ENCODE measurements at places on chromosomes 5 and 9.

DNA sequence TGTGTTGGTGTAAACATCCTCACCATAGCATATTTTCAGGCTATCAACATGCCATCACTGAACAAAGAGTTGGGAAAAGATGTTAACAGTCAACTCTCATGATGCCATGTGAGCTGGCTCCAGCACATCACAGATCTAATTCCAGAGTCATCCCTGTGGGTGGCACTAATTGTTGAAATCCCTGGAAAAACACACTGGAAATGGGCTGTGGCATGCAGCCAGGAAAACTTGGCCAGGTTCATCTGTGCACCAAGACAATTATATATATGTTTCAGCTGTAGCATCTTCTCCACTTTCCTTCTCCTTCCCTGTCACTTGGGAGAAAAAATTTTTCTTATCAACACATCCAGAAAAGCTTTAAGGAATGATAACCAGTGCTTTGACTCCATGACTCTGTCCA lies 313.7 kb downstream of the TRIM32 start:
- DNase-seq: no peak

GRCh38 chr9:130200038-130200849 lies 28.0 kb downstream of the NCS1 start:
- no peak for DNase-seq

DNA sequence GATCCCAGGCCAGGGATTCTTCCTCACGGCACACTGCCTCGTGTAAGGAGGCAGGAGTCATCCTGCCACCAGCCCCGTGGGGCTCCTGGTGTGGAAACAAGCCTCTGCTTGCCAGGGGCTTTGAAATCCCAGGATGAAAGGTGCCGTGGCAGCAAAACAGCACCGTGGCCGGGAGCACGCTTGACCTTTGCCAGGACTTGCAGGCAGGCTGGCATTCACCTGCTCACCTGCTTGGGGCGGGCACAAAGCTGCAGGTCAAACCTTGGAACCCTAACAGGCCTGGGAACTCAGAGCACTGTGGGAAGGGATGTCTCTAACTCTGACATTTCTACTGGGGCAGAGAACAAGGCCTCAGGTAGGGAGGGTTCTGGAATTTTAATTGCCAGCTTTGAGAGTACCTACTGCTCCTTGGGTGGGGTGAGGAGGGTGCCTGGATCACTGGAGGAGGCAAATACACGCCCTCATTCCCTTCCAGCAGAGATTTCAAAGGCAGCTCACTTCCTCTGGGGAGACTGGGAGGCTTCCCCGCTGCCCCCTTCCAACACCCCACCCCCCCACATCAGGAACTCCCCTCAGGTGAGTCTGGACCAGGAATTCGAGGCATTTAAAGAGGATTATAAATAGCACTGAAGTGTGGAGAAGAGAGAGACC lies 45.6 kb upstream of the STXBP1 start:
- no peak for DNase-seq

- no peak for DNase-seq
Measured at GRCh38 chr9:127090341-127090985, 32.0 kb downstream of the ANGPTL2 start.

- DNase-seq: no peak
Measured at GRCh38 chr5:138448481-138449398, 9.9 kb downstream of the REEP2 start.

DNA sequence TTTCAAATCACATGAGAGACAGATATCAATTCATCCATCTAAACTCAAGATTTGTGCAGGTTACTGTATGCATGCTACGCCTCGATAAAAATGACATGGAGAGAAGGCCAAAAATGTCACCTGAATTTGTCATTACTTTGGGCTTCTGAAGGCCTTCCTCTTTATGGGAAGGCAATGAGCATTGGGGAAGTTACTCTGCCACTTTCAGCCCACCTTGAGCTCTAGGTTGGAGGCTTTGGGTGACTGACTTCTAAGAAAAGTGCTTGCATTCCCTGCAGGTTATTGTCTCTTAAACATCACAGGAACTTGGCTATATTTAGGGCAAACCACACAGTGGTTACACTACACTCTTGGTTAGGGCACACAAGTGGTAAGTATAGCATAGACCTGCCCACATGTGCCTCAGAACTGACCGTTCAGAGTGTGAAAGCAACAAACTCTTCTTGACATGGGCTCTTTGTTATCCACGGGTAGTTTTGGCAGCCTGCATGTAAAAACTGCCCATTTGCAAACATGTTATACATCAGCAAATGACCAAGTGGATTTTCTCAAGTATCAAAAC lies 169.5 kb downstream of the ZNF608 start:
- DNase-seq: no peak

- no peak for DNase-seq
Measured at GRCh38 chr5:136035837-136036236, 7.0 kb downstream of the TGFBI start.

- no peak for DNase-seq
Measured at GRCh38 chr9:124415852-124416484, 726 bp upstream of the PSMB7 start.

GRCh38 chr5:127558273-127558672 lies 40.8 kb downstream of the PRRC1 start:
- no peak for DNase-seq

GRCh38 chr5:31251032-31251431 lies 57.5 kb downstream of the CDH6 start:
- DNase-seq: no peak

- no peak for DNase-seq
Measured at GRCh38 chr5:7811715-7812114, 39.2 kb downstream of the CFAP90 start.

DNA sequence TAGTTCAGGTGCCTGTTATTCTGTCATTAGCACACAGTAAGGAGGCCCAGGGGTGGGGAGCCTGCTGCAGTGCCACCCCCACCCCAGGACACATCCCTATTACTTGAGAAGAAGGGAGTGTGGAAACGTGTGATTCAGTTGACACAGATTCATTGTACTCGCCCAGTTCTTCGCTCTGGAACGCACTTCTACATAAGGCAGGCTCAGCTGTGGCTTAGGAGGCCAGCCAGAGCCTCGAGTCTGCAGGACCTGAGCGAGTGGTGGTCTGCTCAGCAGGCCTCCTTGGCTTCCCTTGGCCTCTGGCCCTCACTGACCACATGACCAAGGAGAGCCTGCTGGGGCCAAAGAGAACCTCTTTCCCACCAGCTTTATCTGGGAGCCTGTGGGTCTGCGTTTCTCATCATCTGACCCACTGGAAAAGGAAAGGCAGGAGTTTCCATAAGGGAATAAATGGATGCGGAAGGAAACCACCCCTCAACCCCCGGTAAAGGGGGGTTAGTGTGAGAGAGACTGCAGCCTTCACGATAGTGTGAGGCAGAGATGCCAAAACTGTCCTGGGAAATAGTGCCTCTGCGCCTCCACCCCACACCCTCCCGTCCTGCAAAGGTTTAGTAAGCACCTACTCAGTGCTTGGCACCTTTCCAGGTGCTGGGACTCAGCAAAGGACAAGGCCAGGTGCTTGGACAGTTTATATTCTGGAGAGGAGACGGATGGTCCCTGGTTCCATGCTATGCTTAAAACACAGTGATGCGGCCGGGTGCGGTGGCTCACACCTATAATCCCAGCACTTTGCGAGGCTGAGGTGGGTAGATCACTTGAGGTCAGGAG lies 73.7 kb downstream of the PPARGC1B start:
- DNase-seq: no peak

DNA sequence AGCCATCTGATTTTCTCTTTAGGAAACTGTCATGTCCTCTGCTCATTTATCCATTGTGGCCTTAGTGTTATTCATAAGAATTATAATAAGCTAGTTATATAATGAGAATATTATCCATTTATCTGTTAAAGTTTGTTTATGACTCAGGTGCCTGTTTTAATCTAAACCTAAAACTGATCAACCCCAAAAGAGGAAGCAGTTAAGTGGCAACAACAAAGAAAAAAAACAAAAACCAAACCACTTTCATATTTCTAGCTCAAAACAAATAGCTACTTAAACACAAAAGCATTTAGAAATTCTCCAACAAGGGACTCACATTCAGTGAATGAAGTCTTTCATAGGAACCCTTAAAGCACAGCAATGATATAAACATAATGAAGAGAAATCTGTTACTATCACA lies 116.4 kb downstream of the APBA1 start:
- DNase-seq: no peak

DNA sequence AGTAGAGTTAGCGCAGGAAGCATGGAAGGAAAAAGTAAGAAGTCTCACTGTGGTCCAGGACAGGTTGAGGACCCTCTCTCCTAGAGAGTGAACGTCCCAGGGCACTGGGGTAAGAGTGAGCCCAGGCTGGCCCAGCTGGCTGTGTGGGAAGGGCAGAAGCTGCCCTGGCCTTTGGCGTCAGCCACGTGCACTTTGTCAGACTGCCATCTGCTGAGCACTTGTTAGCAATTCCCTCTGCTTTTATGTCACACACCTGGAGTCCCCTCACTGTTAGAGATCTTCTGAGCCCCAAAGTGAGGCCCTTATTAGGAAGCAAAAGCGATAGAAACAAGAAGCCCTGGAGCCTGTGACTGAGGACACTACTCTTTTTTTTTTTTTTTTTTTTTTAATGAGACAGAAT lies 79.1 kb downstream of the UGCG start:
- DNase-seq: no peak

- DNase-seq: no peak
Measured at GRCh38 chr9:75238311-75238976, 150.1 kb downstream of the OSTF1 start.

- DNase-seq: no peak
Measured at GRCh38 chr9:70465398-70465797, 50.9 kb upstream of the KLF9 start.

GRCh38 chr9:22838266-22838665 lies 391.6 kb downstream of the DMRTA1 start:
- DNase-seq: no peak

- DNase-seq: no peak
Measured at GRCh38 chr5:37725185-37725584, 114.7 kb downstream of the GDNF start.

GRCh38 chr9:134059188-134059641 lies 8.6 kb downstream of the BRD3 start:
- DNase-seq: no peak

DNA sequence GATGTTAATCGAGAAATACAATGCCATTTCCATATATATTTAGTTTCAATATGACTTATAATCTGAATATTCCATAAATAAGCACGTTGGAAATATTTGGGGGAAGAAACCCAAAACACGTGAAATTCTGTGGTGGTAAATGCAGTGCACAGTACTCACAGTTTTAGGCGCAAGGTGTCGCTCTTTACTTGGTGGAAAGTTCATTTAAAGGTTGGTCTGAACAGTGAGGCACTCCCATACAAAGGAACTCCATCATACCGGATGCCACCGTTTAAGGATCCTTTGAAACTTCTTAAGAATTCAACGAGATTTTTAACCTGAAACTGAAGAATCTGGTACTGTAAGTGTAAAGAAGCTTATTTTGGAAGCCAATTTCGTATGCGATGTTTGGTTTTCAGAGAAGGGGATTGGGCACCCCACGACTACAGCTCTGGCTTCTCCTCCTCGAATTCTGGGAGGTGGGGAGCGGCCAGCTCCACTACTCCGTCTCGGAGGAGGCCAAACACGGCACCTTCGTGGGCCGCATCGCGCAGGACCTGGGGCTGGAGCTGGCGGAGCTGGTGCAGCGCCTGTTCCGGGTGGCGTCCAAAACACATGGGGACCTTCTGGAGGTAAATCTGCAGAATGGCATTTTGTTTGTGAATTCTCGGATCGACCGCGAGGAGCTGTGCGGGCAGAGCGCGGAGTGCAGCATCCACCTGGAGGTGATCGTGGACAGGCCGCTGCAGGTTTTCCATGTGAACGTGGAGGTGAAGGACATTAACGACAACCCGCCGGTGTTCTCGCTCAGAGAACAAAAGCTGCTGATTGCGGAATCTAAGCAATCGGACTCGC lies at the start of gene PCDHA11:
Gene PCDHA11, plus strand, starts transcription at position 237 of the 834 bp plus-strand sequence. Its CDS starts 147 bp downstream, at position 384.
- DNase-seq: no peak

- no peak for DNase-seq
Measured at GRCh38 chr9:78033870-78034269, 2.3 kb upstream of the GNAQ start.

DNA sequence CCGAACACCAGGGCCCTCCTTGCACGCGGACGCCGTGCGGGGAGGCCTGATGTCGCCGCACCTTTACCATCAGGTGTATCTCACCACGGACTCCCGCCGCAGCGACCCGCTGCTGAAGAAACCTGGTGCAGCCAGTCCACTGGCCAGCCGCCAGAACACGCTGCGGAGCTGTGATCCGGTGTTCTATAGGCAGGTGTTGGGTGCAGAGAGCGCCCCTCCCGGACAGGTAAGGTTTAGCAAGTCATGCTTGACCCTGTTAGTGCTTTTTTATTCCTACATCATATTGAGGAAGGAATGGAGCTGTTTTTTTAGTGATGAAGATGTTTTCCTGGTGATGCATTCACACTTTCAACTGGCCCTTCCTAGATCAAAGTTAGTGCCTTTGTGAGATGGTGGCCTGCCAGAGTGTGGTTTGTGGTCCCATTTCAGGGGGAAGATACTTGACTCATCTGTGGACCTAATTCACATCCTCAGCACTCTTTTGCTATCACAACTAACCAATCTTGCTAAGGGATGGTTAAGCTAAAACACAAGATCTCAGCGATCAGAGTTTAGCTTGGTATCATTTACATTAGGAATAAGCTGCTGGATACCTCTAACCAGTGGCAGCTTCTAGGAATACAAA lies 2.7 kb downstream of the PCDHGC3 start:
- peak; percentile 81 for DNase-seq

GRCh38 chr9:69762527-69762926 lies 2.7 kb upstream of the PTAR1 start:
- DNase-seq: no peak

DNA sequence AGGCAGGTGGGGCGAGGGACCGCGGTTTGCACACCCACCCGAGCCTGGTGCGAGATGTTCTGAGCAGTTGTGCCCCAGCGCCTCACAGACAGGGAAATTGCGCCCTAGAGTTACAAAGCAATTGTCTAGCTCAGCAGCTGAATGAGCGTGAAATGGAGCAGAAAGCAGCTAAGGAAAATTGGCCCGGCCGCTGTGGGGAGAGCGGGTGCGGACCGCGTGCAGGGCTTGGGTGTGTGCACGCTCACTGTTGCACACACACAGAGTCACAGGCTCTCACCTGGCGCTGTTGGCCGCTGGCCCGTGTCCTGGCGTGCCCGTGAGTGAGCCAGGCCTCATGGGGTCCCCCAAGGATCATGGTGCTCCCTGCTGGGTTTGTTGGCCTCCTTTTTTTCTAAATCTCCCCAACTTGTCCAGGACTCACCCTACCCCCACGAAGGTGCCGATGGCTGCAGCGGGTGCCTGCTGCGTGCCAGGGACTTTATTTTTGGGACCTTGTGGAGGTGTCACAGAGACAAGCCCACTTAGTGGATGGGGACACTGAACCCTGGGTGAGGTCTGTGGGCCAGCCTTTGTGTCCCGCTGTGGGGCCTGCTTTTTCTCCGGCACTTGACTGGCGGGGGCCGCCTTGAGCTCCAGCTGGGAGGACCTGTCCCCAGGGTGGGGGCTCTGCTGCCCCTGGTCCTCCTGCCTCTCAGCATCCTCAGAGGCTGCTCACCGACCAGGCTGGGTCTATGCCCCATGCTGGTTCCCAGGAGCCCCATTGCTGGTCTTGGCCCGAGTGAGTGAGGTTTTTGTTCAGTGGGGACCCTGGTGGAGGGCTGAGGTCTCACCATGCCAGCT lies 5.2 kb downstream of the RXRA start:
- DNase-seq: no peak

Measured in breast epithelium (tissue), 4 donors.